ENCODE measurements at places on chromosomes 1 and 21. TPM values are rescaled to one million over a fixed set of nuclear protein-coding genes. Genes with fewer than 3 reads are reported as not detected.
A peak's percentile ranks its signal among the peaks of the same experiment; 100 is the strongest.

DNA sequence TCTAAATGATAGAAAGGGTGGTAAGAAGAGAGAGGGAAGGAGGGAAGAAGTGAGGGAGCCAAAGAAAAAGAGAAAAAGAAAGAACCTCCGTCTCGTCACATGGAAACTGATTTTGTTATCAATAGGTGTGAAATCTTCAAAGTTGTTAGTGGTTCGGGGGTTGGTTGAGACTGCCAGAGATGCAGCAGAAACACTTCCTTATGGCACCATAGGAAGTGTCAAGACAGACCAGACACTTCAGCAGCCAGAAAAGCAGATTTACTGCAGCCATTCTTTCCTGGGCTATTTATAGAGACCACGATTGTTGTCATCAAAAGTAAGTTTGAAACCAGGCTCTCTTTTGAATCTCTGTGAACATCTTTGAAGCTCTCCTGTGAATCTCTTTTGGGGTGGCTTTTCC lies 150.5 kb downstream of the PLPPR5 start:
- H3K27me3 ChIP-seq: no peaks in the 10 kb centered on the region
- H3K4me1 ChIP-seq: no peaks in the 10 kb centered on the region
- H3K36me3 ChIP-seq: no peaks in the 10 kb centered on the region
- H3K4me3 ChIP-seq: no peak overlapping the region
- no peak overlapping the region for H3K27ac ChIP-seq
- no peak for DNase-seq

GRCh38 chr1:159835862-159836525 lies 9.3 kb downstream of the SLAMF8 start:
- no peaks in the 10 kb centered on the region for H3K36me3 ChIP-seq
- no peak overlapping the region for H3K4me3 ChIP-seq
- H3K27me3 ChIP-seq: no peaks in the 10 kb centered on the region
- no peaks in the 10 kb centered on the region for H3K4me1 ChIP-seq

DNA sequence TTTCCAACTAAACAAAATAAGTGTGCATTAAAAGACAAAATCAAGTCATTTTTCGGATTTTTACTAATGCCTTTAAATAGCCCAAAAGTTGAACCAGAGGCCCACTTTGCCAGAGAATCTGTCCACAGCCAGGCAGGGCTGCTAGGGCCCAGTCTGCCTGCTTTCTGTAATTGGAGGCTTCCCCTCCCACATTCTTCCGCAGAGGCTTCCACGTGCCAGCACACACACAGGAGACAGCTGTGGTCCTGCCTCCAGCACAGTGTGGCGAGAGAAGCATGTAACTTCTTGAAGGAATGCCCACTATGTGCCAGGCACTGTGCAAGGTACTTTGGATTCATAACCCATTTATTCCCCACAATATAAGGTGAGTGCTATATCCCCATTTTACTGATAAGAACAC lies 11.3 kb upstream of the PDZK1IP1 start:
- no peak overlapping the region for H3K27ac ChIP-seq
- no peaks in the 10 kb centered on the region for H3K4me1 ChIP-seq
- no peak for DNase-seq
- no peak overlapping the region for H3K4me3 ChIP-seq
- H3K27me3 ChIP-seq: peaks cover 3% of the 10 kb centered on the region

GRCh38 chr1:147241934-147242448 lies 493 bp upstream of the CHD1L start:
- H3K4me3 ChIP-seq: peak overlapping the region; percentile 100
- H3K4me1 ChIP-seq: peaks cover 3% of the 10 kb centered on the region
- no peaks in the 10 kb centered on the region for H3K27me3 ChIP-seq
- peak overlapping the region; percentile 95 for H3K27ac ChIP-seq

- H3K4me3 ChIP-seq: no peak overlapping the region
- DNase-seq: no peak
- H3K27ac ChIP-seq: no peak overlapping the region
- no peaks in the 10 kb centered on the region for H3K27me3 ChIP-seq
- H3K36me3 ChIP-seq: peaks cover 11% of the 10 kb centered on the region
These were observed 10.0 kb downstream of the UBR4 start for GRCh38 chr1:19199969-19200604.

DNA sequence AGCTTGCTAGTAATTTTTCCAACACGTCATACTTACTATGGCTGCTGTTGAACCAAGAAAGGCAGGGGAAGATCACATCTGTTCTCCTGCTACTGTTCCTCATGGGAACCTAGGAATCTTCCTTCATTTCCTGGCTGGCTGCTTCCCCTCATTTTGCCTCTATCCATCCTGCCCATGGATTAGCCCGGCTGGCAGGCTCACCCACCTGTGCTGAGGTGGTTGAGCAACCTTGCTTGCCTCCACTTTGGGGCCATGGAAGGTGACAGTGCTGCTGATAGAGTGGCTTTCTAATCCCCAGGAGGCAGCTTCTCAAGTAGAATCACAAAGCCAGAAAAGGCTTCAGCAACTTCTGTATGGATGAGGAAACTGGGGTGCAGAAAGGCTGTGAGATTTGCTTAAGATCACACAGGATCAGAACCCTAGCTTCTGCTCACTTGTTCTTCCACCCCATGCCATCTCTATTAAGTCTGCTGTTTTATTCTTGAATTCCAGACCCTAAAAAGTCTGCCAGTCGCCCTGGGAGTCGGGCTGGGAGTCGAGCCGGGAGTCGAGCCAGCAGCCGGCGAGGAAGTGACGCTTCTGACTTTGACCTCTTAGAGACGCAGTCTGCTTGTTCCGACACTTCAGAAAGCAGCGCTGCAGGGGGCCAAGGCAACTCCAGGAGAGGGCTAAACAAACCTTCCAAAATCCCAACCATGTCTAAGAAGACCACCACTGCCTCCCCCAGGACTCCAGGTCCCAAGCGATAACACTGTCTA lies 6.2 kb upstream of the BMP8A start:
- H3K4me1 ChIP-seq: no peaks in the 10 kb centered on the region
- DNase-seq: no peak
- no peak overlapping the region for H3K27ac ChIP-seq
- H3K36me3 ChIP-seq: peaks cover 24% of the 10 kb centered on the region
- H3K27me3 ChIP-seq: no peaks in the 10 kb centered on the region
- H3K4me3 ChIP-seq: no peak overlapping the region

DNA sequence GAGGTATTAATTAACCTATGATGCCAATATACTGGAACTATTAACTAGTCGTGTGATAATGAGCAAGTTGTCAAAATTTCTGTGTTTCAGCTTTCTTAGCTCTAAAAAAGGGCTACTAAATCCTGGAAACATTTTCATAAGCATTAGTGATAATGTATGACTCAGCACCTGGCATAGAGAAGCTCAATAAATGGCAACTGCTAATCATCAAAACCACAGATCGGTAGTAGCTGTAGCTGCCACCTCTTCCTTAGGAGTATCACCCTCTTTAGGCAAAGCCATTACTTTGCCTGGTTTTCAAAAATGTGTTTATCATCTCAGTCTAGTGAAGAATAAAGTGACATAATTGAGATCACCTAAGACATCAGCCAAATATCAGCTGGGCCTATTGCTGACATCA lies 75.5 kb downstream of the TPR start:
- H3K36me3 ChIP-seq: no peaks in the 10 kb centered on the region
- no peak overlapping the region for H3K27ac ChIP-seq
- H3K27me3 ChIP-seq: no peaks in the 10 kb centered on the region
- no peak for DNase-seq

DNA sequence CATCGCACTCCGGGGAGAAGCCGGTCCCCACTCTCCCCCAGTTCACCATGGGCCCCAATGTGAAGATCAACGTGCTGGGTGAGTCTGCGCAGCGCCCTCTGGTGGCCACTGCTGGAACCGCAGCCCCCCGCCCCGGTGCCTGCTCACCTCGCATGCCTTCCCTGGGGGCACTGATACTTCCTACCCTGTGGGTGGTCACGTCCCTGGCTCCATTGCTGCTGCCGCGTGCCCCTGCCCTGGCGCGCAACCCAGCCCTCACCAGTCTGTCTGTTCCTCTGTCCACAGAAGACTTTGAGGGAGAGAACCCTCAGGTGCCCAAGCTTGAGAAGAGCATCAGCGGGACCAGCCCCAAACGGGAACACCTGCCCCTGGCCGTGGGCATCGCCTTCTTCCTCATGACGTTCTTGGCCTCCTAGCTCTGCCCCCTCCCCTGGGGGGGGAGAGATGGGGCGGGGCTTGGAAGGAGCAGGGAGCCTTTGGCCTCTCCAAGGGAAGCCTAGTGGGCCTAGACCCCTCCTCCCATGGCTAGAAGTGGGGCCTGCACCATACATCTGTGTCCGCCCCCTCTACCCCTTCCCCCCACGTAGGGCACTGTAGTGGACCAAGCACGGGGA lies 7.6 kb downstream of the EFNA3 start:
- peaks cover 29% of the 10 kb centered on the region for H3K4me1 ChIP-seq
- H3K27ac ChIP-seq: peak overlapping the region; percentile 95
- H3K4me3 ChIP-seq: peak overlapping the region; percentile 56
- H3K27me3 ChIP-seq: peaks cover 11% of the 10 kb centered on the region
- DNase-seq: peak; percentile 77
- H3K36me3 ChIP-seq: no peaks in the 10 kb centered on the region

GRCh38 chr1:93129507-93130099 lies 50.5 kb downstream of the MTF2 start:
- no peaks in the 10 kb centered on the region for H3K36me3 ChIP-seq
- H3K27me3 ChIP-seq: no peaks in the 10 kb centered on the region
- H3K4me3 ChIP-seq: no peak overlapping the region
- H3K4me1 ChIP-seq: no peaks in the 10 kb centered on the region
- no peak overlapping the region for H3K27ac ChIP-seq

DNA sequence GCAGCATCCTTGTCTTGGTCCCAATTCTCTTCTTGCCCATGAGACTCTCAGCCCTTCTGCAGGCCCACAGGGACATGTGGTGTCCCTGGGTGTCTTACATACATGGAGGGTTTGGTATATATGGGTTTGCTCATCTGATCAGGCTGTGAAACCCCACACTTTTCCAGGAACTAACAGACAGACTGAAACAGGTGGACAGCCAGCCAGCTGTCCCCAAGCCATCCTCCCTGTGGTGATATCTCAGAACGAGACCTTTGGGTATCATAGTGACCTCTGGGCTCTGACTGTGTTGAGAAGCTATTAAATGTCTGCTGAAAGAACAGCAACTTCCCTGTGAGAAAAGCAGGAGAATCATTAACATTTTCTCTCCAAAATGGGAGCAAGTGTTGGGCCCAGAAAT lies 115.5 kb upstream of the PAXBP1 start:
- DNase-seq: no peak
- no peak overlapping the region for H3K4me3 ChIP-seq
- H3K27me3 ChIP-seq: no peaks in the 10 kb centered on the region
- H3K36me3 ChIP-seq: no peaks in the 10 kb centered on the region
- H3K27ac ChIP-seq: no peak overlapping the region

DNA sequence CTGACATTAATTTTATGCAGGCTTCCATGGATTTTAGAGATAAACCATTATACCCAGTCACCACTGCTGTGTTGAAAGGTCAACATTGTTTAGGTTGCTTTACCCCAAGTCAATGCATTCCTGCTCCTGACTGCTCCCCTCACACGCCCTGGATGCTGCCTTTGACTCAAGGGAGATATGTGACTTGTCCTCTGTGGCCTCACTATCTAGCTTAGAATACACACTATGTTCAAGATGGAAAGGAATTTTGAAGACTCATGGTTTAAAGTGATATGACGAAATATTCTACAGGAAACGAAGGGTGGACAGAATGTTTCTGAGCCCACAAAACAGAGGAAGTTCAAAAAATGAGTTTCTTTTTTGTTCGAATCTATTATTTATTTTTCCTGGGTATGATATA lies 170.4 kb upstream of the NR5A2 start:
- no peak overlapping the region for H3K27ac ChIP-seq
- H3K36me3 ChIP-seq: no peaks in the 10 kb centered on the region
- no peaks in the 10 kb centered on the region for H3K27me3 ChIP-seq
- no peak overlapping the region for H3K4me3 ChIP-seq

DNA sequence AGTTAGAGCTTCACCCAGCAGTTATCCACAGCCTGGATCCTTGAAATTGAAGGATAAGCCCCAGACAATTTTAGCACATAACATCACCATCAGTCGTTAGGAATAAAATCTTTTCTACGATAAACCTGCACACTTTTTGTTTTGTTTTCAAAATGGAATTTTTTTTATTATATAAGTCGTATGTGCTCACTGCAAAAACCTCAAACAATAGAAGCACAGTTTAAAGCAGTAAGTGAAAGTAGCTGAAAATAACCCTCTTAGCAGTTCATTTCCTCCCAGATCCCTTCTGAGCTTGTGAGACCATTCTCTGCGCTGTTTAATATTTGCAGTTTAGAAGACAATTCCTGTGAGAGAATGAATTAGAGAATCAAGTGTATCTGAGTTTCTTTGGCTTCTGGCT lies 38.3 kb downstream of the ELK4 start:
- no peaks in the 10 kb centered on the region for H3K36me3 ChIP-seq
- no peak overlapping the region for H3K4me3 ChIP-seq
- H3K27ac ChIP-seq: no peak overlapping the region
- H3K27me3 ChIP-seq: no peaks in the 10 kb centered on the region

GRCh38 chr1:147745271-147745670 lies 15.1 kb downstream of the GJA5 start:
- H3K36me3 ChIP-seq: no peaks in the 10 kb centered on the region
- no peak overlapping the region for H3K4me3 ChIP-seq
- no peak for DNase-seq

- H3K4me3 ChIP-seq: no peak overlapping the region
- no peak overlapping the region for H3K27ac ChIP-seq
- H3K4me1 ChIP-seq: no peaks in the 10 kb centered on the region
These were observed 18.7 kb downstream of the UBL4B start for GRCh38 chr1:110130989-110131388.

- H3K27me3 ChIP-seq: no peaks in the 10 kb centered on the region
- H3K4me3 ChIP-seq: no peak overlapping the region
- no peaks in the 10 kb centered on the region for H3K4me1 ChIP-seq
- no peaks in the 10 kb centered on the region for H3K36me3 ChIP-seq
These were observed 64.7 kb upstream of the ACTRT2 start for GRCh38 chr1:2956576-2956975.

GRCh38 chr1:97073936-97074335 lies 352.4 kb downstream of the PTBP2 start:
- no peaks in the 10 kb centered on the region for H3K27me3 ChIP-seq
- no peak overlapping the region for H3K4me3 ChIP-seq
- no peak for DNase-seq
- H3K27ac ChIP-seq: no peak overlapping the region
- H3K4me1 ChIP-seq: no peaks in the 10 kb centered on the region
- no peaks in the 10 kb centered on the region for H3K36me3 ChIP-seq

The CRTC2 gene
- 40.7 TPM for total RNA-seq

The B3GALT2 gene
- total RNA-seq: 0.57 TPM

The GIPC2 gene
- 35.4 TPM for total RNA-seq

The AMY1C gene
- not detected for total RNA-seq

The RGS8 gene
- not detected for total RNA-seq
